ENCODE measurements at places on chromosomes 1 and 21.

DNA sequence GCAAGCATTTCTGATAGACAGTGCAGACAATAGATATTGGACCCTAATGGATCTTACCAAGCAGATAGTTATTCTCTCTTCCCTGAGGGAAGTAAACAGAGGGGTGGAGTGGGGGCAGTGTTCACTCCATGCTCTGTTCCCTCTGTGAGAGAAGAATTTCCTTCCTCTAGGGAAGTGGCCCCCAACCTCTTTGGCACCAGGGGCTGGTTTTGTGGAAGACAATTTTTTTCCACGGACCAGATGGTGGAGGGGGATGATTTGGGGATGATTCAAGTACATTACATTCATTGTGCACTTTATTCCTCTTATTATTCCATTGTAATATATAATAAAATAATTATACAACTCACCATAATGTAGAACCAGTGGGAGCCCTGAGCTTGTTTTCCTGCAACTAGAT lies 459.9 kb downstream of the ADGRL2 start:
- no peak for DNase-seq

DNA sequence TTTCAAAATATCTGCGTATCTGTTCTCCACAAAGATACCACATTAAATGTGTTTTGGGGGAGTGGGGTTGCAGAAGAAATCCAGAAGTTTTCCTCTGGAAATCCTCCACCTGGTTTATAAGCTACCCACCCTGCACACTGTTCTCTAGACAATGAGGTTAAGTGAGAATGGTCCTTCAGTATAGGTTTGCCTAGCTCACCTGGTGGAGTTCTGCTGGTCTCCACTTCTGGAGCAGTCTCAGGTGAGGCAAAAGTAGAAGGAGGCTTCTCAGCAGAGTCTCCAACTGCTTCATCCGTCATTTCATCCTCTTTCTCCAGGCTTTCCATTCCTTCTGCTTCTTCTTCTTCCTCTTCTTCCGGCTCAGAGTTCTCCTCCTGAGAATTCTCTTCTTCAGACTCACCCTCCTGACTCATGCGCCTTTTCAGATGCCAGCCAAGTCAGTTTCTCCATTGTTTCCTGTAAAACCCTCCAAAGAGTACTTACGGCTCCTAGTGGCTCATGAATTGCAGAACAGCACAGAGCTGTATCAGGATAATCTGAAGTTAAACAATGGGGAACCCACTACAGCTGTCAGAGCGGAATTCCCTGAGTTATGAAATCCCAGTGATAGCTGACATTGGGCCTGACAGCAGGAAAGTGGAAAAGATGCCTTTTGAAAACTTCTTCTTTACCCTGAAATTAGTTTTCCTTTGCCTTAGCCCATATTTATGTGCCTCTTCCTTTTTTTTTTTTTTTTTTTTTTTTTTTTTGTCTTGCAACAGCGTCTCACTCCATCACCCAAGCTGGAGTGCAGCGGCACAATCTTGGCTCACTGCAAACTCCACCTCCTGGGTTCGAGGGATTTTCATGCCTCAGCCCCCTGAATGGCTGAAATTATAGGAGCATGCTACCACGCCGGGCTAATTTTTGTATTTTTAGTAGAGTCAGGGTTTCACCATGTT lies 38.5 kb downstream of the MSTO1 start:
- no peak for DNase-seq

DNA sequence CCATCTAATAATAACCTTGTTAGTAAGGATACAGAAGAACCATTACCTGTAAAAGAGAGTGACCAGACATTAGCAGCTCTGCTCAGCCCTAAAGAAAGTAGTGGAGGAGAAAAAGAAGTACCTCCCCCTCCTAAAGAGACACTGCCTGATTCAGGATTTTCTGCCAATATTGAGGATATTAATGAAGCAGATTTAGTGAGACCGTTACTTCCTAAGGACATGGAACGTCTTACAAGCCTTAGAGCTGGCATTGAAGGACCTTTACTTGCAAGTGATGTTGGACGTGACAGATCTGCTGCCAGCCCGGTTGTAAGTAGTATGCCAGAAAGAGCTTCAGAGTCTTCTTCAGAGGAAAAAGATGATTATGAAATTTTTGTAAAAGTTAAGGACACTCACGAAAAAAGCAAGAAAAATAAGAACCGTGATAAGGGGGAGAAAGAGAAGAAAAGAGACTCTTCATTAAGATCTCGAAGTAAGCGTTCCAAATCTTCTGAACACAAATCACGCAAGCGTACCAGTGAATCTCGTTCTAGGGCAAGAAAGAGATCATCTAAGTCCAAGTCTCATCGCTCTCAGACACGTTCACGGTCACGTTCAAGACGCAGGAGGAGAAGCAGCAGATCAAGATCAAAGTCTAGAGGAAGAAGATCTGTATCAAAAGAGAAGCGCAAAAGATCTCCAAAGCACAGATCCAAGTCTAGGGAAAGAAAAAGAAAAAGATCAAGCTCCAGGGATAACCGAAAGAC lies 11.6 kb downstream of the SON start:
- DNase-seq = no peak

DNA sequence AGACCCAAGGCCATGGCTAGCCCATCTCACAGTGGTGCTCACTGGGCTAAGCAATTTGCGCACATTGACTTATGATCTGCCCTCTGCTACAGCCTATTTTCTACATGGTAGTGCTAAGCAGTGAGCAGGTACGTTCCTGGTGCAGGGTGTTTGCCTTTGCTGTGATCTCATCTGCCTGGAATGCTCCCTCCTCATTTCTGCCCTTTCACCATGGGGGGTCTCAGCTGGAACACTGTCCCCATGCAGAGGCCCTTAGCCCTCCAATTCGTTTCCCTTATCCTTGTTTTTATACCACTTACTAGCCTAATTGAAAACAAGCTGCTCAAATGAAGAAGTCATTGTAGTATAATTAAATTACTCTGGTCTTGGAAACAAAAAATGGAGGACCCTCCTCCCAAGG lies 2.0 kb upstream of the B3GALT5 start:
- DNase-seq = no peak

DNA sequence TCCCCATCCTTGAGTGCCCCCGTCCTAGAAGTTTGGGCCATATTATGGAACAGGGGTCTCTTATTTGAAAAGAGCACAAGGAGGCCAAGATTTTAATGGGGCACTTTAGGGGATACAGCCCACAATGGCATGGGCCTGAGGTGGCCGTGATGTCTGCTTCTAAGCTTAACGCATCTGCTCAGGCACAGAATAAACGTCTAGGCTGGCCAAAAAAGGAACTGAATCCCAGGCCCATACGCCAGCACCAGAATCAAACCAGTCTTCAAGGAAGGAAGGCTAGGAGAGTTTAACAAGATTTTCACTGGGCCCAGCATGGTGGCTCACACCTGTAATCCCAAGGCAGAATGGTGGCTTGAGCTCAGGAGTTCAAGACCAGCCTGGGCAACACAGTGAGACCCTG lies 9.2 kb upstream of the SARS1 start:
- DNase-seq = no peak

GRCh38 chr1:59061876-59062275 lies 235.0 kb upstream of the FGGY start:
- no peak for DNase-seq

- DNase-seq = no peak
Observed at GRCh38 chr21:37197746-37198145, 69.4 kb downstream of the VPS26C start.

- DNase-seq = peak; percentile 41
Observed at GRCh38 chr1:169363046-169363730, 4.4 kb downstream of the NME7 start.

- DNase-seq = peak; percentile 80
Observed at GRCh38 chr1:26145041-26145959, 13.6 kb upstream of the FAM110D start.

DNA sequence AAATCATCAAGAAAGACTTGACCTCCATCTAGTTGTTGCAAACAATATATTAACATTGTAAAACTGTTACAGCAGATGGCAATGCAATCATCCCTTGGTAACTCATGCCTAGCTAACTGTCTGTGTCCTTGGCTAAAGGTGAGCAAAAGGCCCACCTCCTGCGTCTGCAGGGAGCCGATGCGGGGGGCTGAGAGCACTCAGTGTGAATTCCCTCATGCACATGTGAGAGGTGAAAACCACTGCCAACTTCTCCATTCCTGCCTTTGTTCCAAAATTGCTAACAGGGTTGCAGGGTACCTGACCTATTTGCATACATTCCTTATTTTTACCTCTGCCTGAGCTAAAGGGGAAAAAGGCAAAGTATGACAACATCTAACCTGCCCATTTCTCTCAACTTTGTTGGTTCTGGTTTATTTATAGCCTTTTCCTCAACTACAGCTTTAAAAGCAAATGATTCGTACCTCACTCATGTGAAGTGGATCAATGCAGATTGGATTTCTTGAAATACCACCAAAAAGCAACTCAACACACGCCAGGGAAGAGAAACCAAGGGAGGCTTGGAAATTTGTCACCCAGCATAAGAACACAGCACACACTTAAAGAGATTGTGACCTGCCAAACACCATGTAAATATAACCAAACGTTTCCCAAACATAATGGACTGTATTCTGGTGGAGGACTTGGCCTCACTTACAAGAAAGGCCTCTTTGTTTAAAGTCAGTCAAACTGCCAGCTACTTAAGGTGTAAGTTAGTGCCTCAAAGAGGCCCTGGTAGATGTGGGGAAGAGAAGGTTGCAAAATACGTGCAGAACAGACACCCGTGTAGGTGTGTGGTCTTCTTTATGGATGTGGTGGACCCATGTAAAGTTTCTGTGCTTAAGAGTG lies 651.0 kb downstream of the SMYD3 start:
- DNase-seq = no peak

- DNase-seq = no peak
Observed at GRCh38 chr1:62233926-62234450, 39.3 kb downstream of the L1TD1 start.

- no peak for DNase-seq
Observed at GRCh38 chr1:47827109-47827508, 170.1 kb downstream of the TRABD2B start.

GRCh38 chr1:35925741-35926140 lies 5.2 kb upstream of the AGO3 start:
- DNase-seq = no peak

DNA sequence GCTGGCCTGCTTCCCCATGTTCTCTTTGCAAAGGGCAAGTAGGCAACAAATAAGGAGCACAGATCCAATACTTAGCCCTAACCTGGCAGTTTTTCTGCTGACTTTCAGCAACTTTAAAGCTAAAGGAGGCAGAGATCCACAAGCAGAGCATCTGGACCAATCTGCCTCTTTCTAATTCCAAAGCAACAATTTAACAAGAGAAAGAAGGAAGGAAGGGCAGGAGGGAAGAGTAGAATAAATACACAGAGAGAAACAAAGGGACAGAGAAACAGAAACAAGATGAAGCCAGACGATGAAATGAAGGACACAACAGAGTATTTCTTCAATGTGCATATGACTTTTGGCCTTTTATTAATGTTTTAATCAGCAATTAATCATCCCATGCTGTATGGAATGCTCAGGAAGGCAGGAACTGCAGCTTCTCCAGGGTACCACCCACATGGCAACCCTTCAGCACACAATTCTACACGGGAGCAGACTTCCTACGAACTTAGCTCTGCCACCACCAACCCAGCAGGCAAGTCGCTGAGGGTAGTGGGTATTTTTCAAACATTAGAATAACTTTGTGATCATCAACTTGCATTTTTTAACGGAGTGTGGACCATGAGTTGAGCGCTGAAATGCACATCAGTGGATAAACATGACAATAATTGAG lies 15.3 kb downstream of the CLCC1 start:
- no peak for DNase-seq

DNA sequence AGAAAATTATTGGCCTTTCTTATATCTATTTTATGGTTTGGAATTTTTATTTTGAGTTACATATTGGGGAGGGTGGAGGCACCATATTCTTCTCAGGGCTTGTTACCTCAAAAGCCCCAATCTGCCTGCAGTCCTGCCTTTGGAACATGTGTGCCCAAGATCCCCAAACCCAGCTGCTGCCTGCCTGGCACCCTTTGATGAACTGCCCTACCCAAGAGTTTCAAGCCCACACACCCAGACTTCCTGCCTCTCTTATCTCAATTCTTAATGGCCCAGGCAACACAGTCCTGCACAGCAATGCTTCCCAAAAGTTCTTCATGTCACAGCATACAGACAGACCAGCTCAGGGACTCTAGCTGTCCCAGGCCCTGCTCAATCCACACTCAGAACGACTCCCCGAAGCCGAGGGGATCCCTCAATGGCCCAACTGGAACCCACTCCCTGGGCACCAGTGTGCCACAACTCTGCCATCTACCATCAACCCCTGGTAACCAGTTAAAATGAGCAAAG lies 19.2 kb downstream of the OLFML2B start:
- DNase-seq = no peak

GRCh38 chr1:180287988-180288705 lies 58.1 kb downstream of the LHX4 start:
- DNase-seq = no peak

- DNase-seq = no peak
Observed at GRCh38 chr21:26587736-26588201, 14.7 kb upstream of the CYYR1 start.

GRCh38 chr1:6982860-6983259 lies 197.6 kb downstream of the CAMTA1 start:
- DNase-seq = no peak

DNA sequence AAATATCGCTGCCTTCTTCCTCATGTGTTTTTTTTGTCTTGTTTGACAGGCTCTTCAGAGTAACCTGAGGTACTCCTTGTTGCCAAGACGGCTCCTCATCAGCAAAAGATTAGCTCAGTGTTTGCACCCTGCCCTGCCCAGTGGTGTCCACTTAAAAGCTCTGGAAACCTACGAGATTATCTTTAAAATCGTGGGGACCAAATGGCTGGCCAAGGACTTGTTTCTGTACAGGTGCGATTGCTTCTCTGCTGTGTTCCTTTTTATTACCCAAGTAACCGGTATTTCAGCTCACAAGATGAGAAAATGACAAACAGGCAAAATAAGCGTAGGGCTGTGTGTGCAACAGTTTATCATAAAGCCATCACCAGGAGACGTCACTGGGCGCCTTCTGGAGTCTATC lies 42.4 kb downstream of the DOP1B start:
- DNase-seq = no peak

DNA sequence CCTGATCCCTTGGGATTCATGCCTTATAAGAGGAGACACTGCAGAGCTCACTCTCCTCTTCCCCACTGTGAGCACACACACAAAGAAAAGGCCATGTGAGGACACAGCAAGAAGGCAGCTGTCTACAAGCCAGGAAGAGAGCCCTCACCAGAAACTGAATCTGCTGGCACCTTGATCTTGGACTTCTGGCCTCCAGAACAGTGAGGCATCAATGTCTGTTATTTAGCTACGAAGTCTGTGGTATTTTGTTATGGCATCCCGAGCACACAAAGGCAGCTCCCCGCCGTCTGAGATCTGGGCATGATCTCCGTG lies 47.1 kb upstream of the RPL11 start:
- DNase-seq = no peak

GRCh38 chr1:63679076-63679475 lies 85.9 kb downstream of the PGM1 start:
- no peak for DNase-seq
